Coronary artery (tissue), 2 donors: ENCODE measurements at places on chromosomes 1 and 21.

GRCh38 chr1:64133036-64133435 lies 70.4 kb upstream of the UBE2U start:
- DNase-seq = no peak

GRCh38 chr1:204178487-204179281 lies 12.5 kb upstream of the REN start:
- no peak for DNase-seq

DNA sequence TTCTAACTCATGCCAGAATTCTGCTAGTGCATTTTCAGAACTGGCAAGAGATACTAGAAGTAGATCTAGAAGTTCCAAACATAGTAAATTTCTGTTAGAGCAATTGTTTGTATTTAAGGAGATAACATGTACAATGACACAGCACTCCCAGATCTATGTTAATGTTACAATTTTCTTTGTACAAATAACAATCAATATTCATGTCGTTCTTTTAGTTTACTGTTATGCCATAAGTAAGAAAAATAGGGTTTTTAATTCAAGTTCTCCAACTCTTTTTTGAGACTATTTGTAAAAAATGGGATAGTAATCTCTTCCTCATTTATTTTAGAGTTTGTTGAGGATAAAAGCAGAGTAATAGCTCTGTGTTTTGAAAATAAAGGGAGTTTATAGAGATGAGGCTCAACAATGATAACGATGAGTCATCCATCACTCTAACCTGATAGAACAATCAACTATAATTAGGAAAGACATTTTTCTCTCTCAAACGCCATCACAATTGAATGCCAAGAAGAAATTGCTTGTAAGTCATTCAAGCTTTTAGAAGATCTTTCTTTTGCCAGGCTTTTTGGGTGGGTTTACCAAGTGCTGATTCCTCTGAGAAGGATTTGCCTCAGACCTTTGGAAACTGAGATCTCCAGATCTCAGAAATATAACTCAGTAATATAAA lies 638 bp downstream of the CD84 start:
- DNase-seq = no peak

DNA sequence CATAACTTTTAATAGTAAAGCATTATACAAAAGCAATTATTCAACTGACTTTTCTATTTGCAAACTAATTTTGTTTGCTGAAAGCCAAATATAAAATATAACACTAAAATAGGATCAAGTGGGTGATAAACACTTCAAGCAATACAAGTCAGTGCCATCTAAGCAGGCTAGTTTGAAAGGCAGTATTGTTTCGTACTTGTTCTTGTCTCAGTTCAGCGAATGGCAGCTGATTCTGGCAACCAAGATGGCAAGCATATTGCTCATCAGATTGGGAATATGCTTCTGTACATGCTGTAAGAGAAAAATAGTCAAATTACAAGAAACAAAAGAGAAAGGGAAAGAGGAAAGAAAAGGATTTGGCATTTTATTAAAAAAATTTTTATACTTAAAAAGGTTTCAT lies 7.5 kb downstream of the TMEM59 start:
- no peak for DNase-seq

DNA sequence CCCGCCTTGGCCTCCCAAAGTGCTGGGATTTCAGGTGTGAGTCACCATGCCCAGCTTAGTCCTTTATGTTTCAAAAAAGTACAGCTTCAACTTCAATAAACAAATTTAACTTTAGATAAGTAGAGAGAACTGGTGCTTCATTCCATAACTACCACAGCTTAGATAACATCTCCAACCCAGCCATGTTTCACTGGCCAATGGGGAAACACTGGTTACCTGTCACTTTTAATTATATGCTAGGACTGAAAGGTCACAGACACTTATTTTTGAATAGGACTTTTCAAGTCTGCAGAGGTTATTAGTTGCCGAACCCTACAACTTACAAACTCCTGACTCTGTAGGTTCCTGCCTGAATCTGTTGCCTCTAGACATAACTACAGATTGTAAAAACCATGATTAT lies 56.5 kb upstream of the ST6GALNAC3 start:
- no peak for DNase-seq

- no peak for DNase-seq
These were observed 917.6 kb downstream of the NCAM2 start for GRCh38 chr21:21915816-21916215.

- no peak for DNase-seq
These were observed 13.9 kb downstream of the ERRFI1 start for GRCh38 chr1:8011923-8012858.

DNA sequence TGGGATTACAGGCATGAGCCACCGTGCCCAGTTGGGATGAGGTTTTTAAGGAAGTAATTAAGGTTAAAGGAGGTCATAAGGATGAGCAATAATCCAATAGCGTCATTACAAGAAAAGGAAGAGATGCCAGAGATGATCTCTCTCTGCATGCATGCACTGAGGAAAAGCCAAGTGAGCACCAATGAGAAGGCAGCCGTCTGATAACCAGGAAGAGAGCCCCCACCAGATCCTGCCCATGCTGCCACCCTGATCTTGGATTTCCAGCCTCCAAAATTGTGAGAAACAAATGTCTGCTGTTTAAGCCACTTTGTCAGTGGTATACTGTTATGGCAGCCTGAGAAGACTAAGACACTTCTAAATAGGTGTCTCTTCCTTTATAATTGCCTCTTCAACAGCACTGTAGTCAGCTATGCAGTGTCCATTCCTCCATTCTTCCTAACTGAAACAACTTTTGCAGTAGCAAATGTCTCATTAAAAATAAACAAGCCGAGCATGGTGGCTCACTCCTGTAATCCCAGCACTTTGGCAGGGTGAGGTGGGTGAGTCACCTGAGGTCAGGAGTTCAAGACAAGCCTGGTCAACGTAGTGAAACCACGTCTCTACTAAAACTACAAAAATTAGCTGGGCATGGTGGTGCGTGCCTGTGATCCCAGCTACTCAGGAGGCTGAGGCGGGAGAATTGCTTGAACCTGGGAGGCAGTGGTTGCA lies 216.2 kb upstream of the RUNX1 start:
- DNase-seq = no peak

GRCh38 chr1:2437617-2438016 lies 25.3 kb upstream of the PEX10 start:
- no peak for DNase-seq

DNA sequence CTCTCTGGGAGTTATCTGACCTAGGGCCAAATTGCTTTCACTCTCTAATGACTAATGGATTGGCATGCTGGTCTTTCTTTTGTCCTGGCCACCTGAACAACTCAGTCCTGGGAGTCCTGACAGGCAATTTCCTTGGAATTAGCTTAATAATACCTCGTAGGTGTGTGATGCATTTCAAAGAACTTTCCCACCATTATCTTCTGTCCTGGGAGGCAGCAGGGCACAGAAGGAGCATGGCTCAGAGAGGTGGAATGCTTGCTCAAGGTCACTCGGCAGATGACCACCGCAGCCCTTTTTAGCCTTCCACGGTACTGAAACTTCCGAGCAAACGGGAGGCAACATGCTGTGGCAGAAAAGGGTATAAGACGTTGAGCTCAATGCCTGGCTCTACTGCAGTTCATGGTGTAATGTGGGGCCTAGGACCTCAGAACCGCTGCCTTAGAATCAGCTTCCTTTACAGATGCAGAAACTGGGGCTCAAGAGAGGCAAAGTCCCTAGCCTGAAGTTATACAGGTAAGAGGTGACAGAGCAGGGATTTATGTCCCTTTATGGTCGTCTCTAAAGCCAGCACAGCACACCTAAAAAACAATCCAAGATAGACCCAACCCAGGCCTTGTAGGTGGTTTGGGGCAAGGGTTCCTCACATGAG lies 3.2 kb downstream of the ID3 start:
- peak; percentile 83 for DNase-seq

GRCh38 chr1:32031578-32032274 lies 18.1 kb downstream of the KHDRBS1 start:
- DNase-seq = no peak

DNA sequence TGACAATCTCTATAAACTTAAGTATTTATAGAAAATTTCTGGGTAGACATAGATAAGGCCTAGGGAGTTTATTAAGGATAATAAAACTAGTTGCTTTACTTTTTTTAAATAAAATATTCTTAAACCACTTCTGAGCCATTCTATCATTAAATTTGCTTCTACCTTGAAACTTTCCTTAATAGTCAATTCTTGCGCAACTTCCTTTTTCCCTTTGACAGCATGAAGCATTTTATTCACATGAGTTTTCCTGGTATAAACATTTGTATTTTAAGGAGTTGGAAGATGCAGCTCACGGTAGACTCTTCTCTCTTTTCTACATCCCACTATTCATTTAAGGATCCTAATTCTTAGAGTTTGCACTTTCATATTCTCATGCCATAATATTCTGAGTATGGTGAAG lies 75.8 kb upstream of the DPH5 start:
- DNase-seq = no peak

DNA sequence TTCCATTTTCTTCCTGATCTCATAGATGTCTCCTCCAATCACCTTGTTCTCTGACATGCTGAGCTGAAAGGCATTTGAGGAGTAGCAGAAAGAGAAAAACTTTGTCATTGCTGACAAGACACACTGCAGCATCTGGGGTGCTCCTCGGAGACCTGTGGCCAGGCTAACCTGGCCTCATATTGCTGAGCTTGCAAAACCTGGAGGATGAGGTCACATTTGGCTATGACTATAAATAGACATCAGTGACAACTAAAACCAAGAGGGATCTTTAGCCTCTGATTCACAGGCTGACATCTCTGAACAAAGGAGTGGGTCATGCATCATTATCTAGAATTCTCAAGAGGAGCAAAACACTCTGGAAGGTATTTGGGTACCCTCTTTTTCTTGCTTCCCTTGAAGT lies 83.7 kb downstream of the PROX1 start:
- DNase-seq = no peak

DNA sequence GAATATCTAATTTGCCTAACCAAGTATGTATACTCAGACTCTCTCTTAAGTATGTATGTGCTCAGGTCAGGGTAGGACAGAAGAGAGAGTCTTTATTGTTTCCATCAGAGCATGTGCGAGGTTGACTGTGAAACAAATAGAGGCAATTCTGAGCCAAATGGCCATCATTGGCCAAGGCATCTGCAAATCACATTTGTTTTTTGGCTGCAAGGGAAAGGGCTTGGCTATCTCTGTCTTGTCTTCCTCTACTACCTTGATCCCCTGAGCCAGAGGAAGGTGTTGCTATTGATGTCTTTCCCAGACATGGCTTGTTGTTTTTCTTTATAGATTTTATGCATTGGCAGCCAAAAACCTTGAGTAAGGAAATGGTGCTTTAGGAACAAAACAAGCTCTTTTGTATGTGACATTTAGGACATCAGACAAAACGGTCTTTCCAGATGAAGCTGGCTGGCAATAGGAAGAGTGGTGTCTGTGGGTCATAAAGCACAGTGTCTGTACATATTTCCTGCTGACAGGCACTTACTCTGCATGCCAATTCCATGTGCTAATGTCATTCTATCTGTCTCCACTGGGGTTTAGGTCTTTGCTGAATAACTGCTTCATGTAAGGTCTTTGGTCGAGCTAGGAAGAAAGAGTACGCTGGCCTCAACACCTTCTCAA lies 163.3 kb downstream of the BRINP2 start:
- DNase-seq = no peak

DNA sequence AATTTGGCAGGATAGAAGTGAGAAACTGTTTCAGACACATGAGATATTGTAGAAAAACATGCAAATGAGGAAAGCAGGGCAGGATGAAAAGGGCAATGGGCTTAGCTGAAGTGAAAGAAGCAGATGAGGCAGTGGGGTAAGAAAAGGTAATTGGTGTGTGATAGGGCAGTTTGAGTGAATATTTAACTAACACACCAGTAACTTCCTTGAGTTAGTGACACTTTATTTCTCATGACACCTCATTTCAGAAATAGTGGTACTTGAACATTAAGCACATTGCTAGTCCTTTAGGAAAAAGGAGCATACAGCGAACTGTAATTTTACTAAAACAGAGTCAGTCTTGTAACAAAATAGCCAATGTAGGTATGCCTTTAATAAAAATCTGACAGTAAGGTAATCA lies 415.0 kb downstream of the DPYD start:
- DNase-seq = no peak

- DNase-seq = no peak
These were observed 18.0 kb upstream of the VSIG8 start for GRCh38 chr1:159880430-159880829.

- DNase-seq = no peak
These were observed 46.6 kb upstream of the C1orf105 start for GRCh38 chr1:172373864-172374263.

DNA sequence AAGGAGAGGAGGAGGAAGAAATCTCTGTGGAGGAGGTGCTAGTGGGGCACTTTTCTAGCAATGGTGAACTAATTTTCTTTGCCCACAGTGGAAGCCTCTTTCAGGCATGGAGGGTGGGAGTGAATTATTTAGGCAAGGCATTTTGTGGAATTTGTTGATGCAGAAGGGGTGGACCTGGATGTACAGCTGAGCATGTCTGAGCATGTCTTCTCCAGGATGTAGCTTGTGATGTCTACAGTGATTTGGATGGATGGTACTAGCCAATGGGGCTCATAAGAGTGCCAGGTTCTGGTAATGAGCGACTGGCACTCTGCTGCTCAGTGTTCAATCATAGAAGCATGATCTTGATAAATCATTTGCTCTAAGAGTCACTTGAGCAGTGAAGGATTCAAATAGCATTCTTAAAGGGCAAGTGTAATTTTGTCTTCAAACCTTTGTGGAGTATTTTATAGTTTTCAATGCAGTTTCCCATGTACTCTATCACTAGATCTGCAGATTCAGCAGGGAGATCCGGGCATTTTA lies 153.9 kb upstream of the LMO4 start:
- no peak for DNase-seq

DNA sequence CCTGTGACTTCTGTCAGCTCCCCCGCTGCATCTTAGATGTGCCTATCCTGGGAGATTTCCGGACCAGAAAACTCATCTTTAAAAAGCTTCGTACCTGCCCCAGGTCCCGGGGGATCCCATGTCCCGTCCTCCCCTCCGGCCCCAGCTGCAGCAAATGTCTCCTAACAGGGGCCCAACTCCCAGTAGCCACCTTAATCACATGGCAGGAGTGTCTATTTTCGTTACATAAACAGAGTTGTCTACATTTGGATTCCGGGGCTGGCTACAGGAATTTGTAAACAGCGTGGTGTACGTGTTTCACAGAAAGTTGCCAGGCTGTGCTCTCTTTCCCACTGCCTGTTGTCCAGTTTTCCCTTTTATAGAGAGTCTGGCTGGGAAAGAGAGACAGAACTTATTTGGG lies 17.9 kb upstream of the KCNE2 start:
- DNase-seq = peak; percentile 75

DNA sequence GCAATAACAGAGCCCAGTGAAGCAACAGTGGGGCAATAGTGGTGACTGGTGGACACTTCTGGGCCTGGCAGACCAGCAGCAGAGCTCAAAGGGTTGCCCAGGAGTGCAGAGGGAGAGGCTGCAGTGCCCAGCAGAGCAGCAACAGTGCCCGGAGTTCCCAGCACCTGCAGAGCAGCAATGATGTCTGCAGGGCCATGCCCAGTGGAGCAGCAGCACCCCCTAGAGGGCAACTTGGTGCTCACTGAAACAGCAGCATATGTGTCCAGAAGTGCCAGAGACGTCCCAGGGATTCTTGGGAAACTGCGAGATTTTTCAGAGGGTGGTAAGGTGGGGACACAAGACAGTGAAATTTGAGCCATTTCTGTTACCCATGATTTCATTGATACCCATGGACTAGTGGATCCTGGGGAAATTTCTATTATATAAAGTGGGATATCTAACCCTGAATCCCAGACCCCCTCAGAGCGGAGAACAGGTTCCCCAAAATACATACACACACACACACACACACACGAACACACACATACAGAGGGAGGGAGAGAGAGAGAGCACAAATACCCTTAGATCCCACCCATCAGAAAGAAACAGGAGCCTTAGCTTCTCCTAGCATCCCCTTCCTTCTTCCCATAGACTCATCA lies 156.9 kb upstream of the GJB5 start:
- no peak for DNase-seq
